ENCODE measurements at places on chromosomes 11 and 22.

GRCh38 chr11:61892085-61892370, 683 bp upstream of the FADS3 start:
- DNase-seq = no peak

DNA sequence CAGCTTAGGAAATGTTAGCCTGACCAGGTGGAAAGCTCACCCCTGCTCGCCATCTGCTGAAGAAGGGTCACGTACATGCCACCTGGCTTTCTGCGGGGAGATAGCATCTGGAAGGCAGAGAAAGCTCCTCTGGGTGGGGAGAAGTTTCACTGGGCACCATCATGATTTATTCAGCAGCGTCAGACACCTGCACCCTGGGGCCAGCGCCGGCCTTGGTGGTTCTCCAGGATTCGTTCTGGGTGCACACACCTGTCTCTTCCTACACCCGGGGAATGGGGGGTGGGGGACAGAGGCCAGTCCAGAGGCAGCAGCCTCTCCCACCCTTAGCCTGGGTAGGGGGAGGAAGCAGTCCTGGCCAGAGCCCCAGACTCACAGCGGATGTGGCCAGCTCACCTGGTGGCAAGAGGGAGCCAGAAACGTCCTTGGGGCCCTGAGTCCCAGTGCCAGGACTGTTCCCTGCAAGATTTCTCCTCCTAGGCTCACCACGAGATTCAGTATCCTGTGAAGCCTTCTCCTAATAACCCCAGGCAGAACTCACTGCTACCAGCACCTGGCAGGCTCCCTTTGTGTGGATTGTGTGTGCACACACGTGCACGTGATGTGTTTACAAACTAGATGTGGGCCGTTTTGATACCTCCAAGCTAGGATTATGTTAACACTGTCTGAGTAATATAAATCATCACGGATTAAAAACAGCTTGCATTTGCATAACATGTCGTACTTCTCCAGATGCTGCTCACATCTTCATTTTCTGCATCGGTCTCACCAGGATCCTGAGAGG, 17.3 kb upstream of the RASD2 start:
- no peak for DNase-seq

- DNase-seq = no peak
Observed at GRCh38 chr11:91222830-91223229, 1000.0 kb upstream of the CHORDC1 start.

GRCh38 chr11:110473706-110474105, 44.0 kb downstream of the FDX1 start:
- DNase-seq = no peak

GRCh38 chr11:45149483-45150056, 3.1 kb downstream of the PRDM11 start:
- no peak for DNase-seq

DNA sequence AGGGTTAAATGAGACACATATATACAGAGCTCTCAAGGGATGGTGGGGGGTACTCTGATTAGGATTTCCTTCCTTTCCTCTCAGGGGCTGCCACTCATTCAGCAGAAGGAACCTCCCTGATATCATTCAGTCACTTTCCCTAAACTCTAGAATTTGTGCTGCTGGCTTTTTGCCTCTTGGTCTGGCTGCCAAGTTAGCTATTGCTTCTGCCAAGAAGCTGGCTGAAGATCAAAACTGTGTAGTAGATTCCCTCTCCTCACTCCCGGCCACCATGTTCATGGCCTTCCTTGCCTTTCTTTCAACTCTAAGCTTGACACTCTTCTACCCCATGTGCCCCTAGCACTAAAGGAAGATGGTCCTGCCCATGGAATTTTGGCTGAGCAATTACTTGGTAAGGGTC, 18.7 kb downstream of the SLC6A5 start:
- DNase-seq = no peak

GRCh38 chr11:80255021-80255420, 814.2 kb upstream of the TENM4 start:
- DNase-seq = no peak

- DNase-seq = no peak
Observed at GRCh38 chr11:15106201-15106965, 8.3 kb upstream of the INSC start.

- no peak for DNase-seq
Observed at GRCh38 chr11:10002221-10002620, 291.8 kb downstream of the SBF2 start.

Measured in CD14-positive monocyte (primary cell).